MM.1S (cell line): ENCODE measurements at places on chromosomes 2 and 18.

GRCh38 chr2:112712903-112713584 lies 7.8 kb upstream of the NT5DC4 start:
- DNase-seq = no peak

DNA sequence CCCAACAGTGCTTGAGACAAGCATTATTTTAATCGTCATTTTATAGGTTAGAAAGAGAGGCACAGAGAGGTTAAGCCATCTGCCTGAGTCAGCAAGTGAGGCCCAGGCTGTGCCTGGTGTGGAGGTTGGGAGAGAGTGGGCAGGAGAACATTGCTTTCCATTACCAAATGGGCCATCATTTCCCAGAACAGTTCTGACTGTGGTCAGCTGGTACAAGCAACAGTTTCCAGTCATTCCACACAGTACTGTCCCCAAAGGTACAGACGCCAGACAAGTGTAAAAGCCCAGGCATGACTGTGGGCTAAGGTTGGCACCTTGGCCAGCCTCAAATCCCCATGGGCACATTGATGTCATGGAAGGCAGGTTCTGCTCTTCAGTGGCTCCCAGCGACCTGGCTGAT lies 98.2 kb upstream of the LCLAT1 start:
- no peak for DNase-seq

DNA sequence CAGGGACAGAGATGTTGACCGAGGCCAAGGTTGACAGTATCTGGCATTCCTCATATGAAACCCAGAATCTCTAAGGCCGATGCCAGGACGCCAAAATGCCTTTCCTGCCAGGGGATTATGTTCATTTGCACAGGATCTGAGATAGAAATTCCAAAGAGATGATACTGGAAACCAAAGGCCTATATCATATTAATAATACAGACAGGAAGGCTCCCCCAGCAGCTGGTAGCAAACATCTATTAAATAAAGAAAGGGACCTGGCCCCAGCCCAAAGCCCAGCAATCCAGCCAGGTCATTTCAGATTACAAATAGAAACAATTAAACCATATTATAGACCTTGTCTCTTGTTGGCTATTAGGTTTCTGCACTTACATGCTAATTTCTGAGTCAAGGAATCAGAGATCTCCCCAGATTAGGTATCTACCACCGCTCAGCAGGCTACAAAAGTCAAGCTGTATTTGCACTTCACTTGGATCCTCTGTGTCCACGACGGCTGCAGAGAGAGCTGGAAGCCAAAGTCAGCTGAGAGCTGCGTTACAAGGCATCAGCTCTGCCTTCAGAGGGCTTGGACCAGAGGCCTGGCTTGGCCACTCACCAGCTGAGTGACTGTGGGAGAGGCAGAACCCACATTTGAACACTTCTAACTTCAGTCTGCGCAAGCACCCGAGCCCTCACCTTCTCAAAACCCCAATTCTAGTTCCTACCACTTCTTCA lies 269.3 kb upstream of the SIX2 start:
- DNase-seq = no peak

GRCh38 chr2:238940806-238941205 lies 92.9 kb downstream of the TWIST2 start:
- DNase-seq = no peak

GRCh38 chr18:48428475-48429177 lies 19.4 kb upstream of the ZBTB7C start:
- no peak for DNase-seq

DNA sequence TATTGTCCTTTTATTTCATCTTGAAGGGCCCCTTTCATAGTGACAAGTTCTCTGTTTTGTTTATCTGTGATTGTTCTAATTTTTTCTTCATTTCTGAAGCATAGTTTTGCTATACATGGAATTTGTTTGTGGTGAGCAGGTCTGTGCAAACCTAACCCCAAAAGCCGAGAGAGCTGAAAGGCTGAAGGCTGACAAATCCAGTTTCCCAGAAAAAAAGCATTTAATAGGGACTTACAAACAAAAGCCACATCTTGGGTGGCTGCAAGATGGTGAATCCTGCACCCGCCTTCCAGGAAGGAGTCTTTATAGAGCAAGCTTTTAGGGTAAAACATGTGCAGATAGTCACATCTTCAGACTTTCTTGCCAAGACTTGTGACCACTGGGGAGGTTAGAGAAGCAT lies 473.4 kb upstream of the TRIB2 start:
- DNase-seq = no peak

DNA sequence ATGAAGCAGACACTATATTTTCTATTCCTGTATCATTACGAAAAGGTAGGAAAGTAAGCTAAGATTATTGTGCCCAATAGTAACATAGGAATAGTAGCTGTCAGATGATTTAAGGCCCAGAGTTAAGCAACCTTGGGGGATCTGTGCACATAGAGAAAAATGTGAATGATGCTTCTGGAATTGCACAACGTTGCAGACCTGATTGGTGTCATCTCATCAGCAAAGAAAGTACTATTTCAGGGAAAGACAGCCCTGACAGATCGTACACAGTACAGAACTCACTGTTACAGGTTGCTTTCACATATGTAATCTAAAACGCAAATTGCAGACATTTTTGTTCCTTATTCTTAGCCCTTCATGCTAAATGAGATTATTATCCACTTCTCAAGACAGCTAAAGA lies 535.9 kb downstream of the TRIB2 start:
- no peak for DNase-seq

- no peak for DNase-seq
These were observed 172.9 kb upstream of the SOX11 start for GRCh38 chr2:5519286-5519685.

- DNase-seq = peak; percentile 56
These were observed 25.2 kb downstream of the PSD4 start for GRCh38 chr2:113198790-113199612.

- no peak for DNase-seq
These were observed 8.9 kb downstream of the IL1B start for GRCh38 chr2:112827604-112828185.
